ENCODE measurements at places on chromosomes 7 and 10.
A peak's percentile ranks its signal among the peaks of the same experiment; 100 is the strongest.

GRCh38 chr10:81877596-81877995 is 2.6 kb downstream of the NRG3 start:
- H3K27me3 ChIP-seq: peaks cover 48% of the 10 kb centered on the region
- H3K27ac ChIP-seq: no peak overlapping the region
- no peak for DNase-seq
- H3K36me3 ChIP-seq: no peaks in the 10 kb centered on the region

DNA sequence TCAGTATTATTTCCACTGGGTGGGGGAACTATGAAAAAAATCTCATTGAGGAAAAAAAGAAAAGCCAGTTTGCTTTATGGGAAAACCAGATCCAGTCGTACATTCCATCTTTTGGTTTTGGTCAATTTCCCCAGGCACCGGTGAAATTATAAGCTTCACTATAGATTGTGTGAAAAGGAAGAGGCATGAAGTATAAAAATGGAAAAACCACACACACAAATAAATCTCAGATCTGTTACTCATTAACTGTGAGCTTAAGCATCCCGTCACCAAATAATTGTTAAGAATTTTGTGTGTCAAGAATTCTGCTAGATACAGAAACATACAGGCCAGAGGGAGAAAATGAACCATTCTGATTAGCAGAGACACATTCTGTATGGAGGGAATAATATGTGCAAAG is 405.5 kb upstream of the CELF2 start:
- H3K4me1 ChIP-seq: no peaks in the 10 kb centered on the region
- peaks cover 34% of the 10 kb centered on the region for H3K27me3 ChIP-seq
- H3K36me3 ChIP-seq: no peaks in the 10 kb centered on the region

DNA sequence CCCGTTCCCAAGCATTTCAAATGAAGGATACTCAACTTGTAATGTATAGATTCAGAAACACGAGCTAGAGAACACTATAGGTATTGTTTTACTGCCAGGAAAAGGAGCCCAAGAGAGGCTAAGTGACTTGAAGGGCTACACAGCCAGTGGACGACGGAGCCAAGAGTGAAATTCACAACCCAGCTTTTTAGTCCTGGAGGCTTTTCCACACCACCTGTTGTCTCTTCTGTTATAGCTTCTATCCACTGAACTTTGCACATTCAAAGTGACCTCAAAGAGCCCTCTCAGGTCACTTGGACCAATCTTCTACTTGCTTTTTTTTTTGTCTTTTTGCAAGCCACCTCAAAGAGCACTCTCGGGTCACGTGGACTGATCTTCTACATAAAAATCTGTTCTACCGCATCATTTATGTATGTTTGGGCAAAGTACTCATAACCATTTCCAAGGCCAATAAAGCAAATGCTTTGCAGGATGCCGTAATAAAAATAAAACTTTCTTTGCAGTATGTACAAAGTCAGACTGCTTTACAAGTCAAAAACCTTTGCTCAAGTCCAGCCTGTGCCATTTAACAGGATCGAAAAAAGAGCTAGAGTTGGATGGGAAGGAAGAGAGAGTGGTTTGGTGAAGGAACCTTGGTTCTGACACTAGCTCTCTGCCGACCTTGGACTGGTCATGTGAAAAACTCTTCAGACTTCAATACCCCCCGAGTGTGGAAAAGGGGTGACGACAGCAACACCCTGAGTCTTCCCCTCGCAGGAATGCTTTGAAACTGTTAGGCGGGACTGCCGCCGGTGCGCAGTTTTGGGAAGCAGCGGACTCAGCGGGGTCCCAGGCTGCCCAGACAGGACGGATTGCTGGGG is 821 bp downstream of the SLC35B4 start:
- peak overlapping the region; percentile 95 for H3K4me3 ChIP-seq
- no peaks in the 10 kb centered on the region for H3K36me3 ChIP-seq
- H3K27ac ChIP-seq: no peak overlapping the region
- peaks cover 12% of the 10 kb centered on the region for H3K4me1 ChIP-seq
- H3K27me3 ChIP-seq: peaks cover 4% of the 10 kb centered on the region

DNA sequence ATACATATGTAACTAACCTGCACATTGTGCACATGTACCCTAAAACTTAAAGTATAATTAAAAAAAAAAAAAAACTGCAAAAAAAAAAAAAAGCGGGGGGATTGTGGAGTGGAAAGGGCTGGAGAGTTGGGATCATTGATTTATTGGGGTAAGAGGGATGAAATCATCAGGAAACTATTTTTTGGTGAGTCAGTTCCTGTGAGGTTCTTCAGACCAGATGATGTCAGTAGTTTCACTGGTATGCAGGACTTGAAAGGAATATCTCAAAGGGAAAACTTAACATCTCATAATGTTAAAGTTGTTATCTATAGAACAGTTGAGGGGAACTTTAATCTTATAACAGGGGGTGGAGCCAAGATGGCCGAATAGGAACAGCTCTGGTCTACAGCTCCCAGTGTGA is 32.6 kb upstream of the TECTB start:
- no peak overlapping the region for H3K27ac ChIP-seq
- no peak for DNase-seq
- H3K4me3 ChIP-seq: no peak overlapping the region

- H3K4me3 ChIP-seq: peak overlapping the region; percentile 65
- peak; percentile 27 for DNase-seq
- no peaks in the 10 kb centered on the region for H3K27me3 ChIP-seq
- peaks cover 71% of the 10 kb centered on the region for H3K4me1 ChIP-seq
- H3K27ac ChIP-seq: peak overlapping the region; percentile 92
Observed at GRCh38 chr10:6151087-6151977, 51.4 kb upstream of the PFKFB3 start.

GRCh38 chr7:147013825-147014224 is 897.2 kb downstream of the CNTNAP2 start:
- no peaks in the 10 kb centered on the region for H3K27me3 ChIP-seq
- H3K4me3 ChIP-seq: no peak overlapping the region
- no peaks in the 10 kb centered on the region for H3K36me3 ChIP-seq
- no peak overlapping the region for H3K27ac ChIP-seq

GRCh38 chr7:5439572-5440496 is 16.2 kb upstream of the TNRC18 start:
- peaks cover 5% of the 10 kb centered on the region for H3K36me3 ChIP-seq

GRCh38 chr10:106980495-106981451 is 183.7 kb downstream of the SORCS1 start:
- no peak overlapping the region for H3K4me3 ChIP-seq
- no peaks in the 10 kb centered on the region for H3K27me3 ChIP-seq

GRCh38 chr7:129123510-129123857 is 21.0 kb upstream of the TSPAN33 start:
- no peak overlapping the region for H3K27ac ChIP-seq
- no peak for DNase-seq
- H3K27me3 ChIP-seq: peaks cover 20% of the 10 kb centered on the region
- peaks cover 4% of the 10 kb centered on the region for H3K4me1 ChIP-seq
- peaks cover 11% of the 10 kb centered on the region for H3K36me3 ChIP-seq

DNA sequence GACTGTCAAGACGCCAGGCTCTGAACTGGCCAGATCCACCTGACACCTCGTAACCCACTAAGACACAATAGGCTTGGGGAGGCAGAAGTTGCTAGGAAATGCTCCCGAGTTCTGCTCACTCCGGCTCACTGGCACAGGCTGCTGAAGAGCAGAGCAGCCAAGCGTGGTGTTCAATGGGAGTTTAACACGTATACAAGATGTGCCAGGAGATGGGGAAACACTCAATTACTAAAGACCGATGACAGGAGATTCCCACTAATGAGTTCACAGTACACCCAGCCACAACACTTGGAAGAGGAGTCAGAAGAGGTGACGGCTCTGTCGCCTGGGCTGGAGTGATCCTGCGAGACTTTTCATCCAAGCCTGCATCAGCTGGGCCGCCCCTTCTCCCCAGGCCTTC is 303.4 kb downstream of the GFRA1 start:
- H3K27ac ChIP-seq: no peak overlapping the region
- DNase-seq: no peak
- no peak overlapping the region for H3K4me3 ChIP-seq
- no peaks in the 10 kb centered on the region for H3K27me3 ChIP-seq
- no peaks in the 10 kb centered on the region for H3K4me1 ChIP-seq
- peaks cover 2% of the 10 kb centered on the region for H3K36me3 ChIP-seq

- DNase-seq: peak; percentile 44
- no peaks in the 10 kb centered on the region for H3K27me3 ChIP-seq
- peak overlapping the region; percentile 64 for H3K4me3 ChIP-seq
- peak overlapping the region; percentile 88 for H3K27ac ChIP-seq
Observed at GRCh38 chr10:11403116-11403515, 208.3 kb downstream of the USP6NL start.

- H3K27me3 ChIP-seq: no peaks in the 10 kb centered on the region
- DNase-seq: no peak
- peaks cover 46% of the 10 kb centered on the region for H3K4me1 ChIP-seq
- peak overlapping the region; percentile 92 for H3K4me3 ChIP-seq
- H3K36me3 ChIP-seq: no peaks in the 10 kb centered on the region
Observed at GRCh38 chr10:35335133-35336083, 901 bp upstream of the CCNY start.

- H3K36me3 ChIP-seq: peaks cover 2% of the 10 kb centered on the region
- H3K4me1 ChIP-seq: no peaks in the 10 kb centered on the region
- no peak overlapping the region for H3K4me3 ChIP-seq
Observed at GRCh38 chr10:10295537-10295936, 722.1 kb upstream of the CELF2 start.

- no peak overlapping the region for H3K4me3 ChIP-seq
- no peak for DNase-seq
- no peak overlapping the region for H3K27ac ChIP-seq
- no peaks in the 10 kb centered on the region for H3K4me1 ChIP-seq
Observed at GRCh38 chr7:121282129-121282528, 46.7 kb upstream of the WNT16 start.

Measured in T-helper 17 cell (primary cell).